Keratinocyte (primary cell): ENCODE measurements at places on chromosomes 2 and 18.
A peak's percentile ranks its signal among the peaks of the same experiment; 100 is the strongest.

DNA sequence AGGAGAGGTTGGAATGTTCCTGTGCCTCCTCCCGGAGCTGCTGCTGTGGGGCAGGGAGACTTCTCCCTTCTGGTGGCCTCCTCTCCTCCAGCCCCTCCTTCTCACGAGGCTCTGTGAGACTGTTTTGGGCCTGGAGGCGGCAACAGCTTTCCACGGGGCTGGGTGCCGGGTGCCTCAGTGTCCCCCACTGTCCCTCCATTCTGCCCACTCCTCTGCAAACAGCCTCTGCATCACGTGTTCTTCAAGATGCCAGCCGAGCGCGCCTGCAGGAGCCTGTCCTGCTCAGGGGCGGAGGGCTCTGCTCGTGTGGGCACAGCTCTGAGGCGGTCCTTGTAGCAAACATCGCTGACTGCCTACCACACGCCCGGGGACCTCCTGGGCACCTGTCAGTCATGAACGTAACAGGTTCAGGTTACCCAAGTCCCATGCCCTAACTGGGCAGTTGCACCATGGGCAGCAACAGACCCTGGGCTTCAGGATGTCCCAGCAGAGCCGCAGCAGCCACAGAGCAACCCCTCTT lies 70.8 kb downstream of the RRM2 start:
- no peak for DNase-seq

- DNase-seq, result no peak
Measured at GRCh38 chr2:170717599-170717963, 2.4 kb downstream of the SP5 start.

DNA sequence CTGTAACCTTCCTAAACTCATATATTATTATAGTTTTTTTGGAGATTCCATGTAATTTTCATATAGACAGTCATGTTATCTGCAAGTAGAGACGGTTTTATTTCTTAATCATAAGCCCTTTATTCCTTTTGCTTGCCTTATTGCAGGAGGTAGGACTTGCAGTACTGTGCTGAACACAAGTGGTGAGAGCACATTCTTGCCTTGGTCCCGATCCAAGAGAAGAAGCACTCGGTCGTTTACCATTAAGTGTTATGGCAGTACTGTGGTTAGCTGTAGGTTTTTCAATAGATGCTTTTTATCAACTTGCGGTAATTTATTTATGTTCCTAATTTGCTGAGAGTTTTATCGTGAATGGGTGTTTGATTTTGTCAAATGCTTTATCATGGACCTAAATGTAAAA lies 305.7 kb downstream of the DYSF start:
- no peak for DNase-seq

- DNase-seq, result peak; percentile 33
Measured at GRCh38 chr2:53475321-53475720, 292.3 kb upstream of the CHAC2 start.
